Stomach (tissue), 19 donors: ENCODE measurements at places on chromosomes 11 and 22. TPM values are rescaled to one million over a fixed set of nuclear protein-coding genes. Genes with fewer than 3 reads are reported as not detected.

- H3K4me3 ChIP-seq = no peak overlapping the region
- DNase-seq = no peak
- H3K27me3 ChIP-seq = peaks cover 86% of the 10 kb centered on the region
- H3K4me1 ChIP-seq = peaks cover 3% of the 10 kb centered on the region
- H3K36me3 ChIP-seq = no peaks in the 10 kb centered on the region
Observed at GRCh38 chr22:26377170-26377830, 51.8 kb upstream of the ASPHD2 start.

DNA sequence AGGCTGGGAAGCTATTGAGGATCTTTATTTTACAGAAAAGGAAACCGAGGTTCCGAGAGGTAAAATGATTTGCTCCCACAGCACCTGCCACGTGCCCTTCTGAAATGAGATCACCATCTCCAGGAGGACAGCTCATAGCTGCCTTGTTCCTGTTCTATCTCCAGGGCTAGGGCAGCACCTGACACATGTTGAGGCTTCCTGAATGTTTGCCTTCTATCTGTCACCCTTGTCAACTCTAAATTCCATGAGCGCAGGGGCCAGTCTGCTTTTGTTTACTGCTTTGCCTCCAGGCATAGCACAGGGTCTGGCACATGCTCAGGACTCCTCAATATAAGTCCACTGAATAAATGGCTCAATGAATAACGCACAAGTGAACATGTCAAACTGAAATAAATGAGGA, 24.1 kb downstream of the ASCC2 start:
- no peak overlapping the region for H3K4me3 ChIP-seq
- peaks cover 42% of the 10 kb centered on the region for H3K4me1 ChIP-seq
- H3K27ac ChIP-seq = peak overlapping the region; percentile 76
- H3K36me3 ChIP-seq = peaks cover 39% of the 10 kb centered on the region
- DNase-seq = no peak
- no peaks in the 10 kb centered on the region for H3K27me3 ChIP-seq

DNA sequence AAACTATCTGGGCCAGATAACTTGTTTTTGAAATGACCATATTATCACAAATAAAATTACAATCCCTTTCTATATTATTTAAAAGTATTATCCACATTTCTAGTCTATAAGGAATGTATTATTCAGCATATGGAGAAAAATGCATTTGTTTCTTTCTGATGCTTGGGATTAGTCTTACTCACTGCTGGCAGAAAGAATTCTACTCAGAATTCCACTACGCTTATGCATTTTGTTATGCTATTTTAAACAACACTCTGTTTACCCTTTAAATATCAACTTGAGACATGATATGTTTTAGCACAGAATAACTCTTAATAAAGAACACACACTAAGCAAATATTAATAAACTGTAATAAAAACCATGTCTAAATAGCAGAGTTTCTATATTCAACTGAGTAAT, 77.6 kb upstream of the ANO3 start:
- H3K36me3 ChIP-seq = no peaks in the 10 kb centered on the region
- H3K4me1 ChIP-seq = no peaks in the 10 kb centered on the region
- H3K27me3 ChIP-seq = no peaks in the 10 kb centered on the region

- H3K36me3 ChIP-seq = no peaks in the 10 kb centered on the region
- no peaks in the 10 kb centered on the region for H3K27me3 ChIP-seq
- peak; percentile 68 for DNase-seq
- H3K4me3 ChIP-seq = no peak overlapping the region
- peaks cover 6% of the 10 kb centered on the region for H3K4me1 ChIP-seq
- H3K27ac ChIP-seq = peak overlapping the region; percentile 47
Observed at GRCh38 chr11:112797648-112798293, 163.4 kb upstream of the NCAM1 start.

DNA sequence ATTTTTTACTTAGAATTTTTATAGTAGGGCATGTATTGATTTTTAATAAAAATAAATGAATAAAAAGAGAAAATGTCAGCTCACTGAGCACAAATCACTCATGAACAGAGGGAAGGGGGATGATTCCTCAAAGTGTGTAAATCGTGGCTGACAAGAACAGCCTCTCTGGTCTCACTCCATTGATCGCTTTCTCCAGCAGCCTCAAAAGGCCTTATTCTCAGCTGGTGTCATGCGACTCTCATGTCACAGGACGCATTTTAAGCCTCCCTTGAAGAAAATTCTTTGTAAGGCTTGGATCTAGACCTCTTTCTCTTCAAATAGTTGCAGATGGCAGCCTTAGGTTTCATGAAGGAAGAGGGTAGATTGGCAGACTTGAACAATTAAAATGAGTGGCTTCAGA, 33.9 kb upstream of the SLC5A12 start:
- no peak for DNase-seq
- no peak overlapping the region for H3K27ac ChIP-seq
- no peak overlapping the region for H3K4me3 ChIP-seq
- H3K27me3 ChIP-seq = no peaks in the 10 kb centered on the region
- H3K4me1 ChIP-seq = no peaks in the 10 kb centered on the region
- H3K36me3 ChIP-seq = no peaks in the 10 kb centered on the region

DNA sequence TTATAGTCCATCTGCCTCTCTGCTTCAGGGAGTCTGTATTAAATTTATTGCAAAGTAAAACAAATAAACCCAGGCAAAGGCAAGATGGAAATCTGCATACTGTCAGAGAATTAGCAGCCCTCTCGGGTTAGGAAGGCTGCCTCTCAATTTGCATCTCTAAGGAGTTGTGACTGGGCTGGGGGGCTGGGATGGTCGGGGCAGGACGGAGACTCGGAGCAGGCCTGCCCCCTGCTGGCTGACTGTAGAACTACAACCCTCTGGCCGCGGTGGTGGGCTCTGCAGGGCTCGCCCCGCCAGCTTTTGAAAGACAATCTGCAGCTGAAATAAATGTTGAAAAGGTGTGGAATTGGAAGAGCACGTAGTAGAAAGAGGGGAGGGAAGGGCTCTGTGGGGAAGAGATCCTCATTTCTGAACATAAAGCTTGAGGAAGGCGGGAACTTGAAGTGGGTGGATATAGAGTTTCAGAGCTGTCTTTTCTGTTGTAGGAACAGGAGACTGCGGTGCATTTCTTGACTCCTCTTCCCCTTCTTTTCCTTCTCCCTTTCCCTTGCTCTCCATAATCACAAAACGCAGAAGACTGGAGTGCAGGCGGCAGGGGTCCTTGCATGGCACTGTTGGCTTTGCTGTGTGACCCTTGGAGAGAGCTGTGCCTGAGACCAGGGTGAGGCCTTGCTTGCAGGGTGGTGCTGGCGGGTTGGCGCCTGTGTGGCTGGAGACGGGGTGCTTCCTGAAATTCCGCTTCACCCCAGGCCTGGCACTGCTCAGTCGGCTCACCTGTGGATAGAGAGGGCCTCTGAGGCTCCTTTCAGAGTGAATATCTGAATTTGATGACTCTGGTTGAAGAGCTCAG, 22.6 kb upstream of the PKNOX2 start:
- peaks cover 18% of the 10 kb centered on the region for H3K27me3 ChIP-seq
- DNase-seq = peak; percentile 51
- no peak overlapping the region for H3K27ac ChIP-seq
- H3K4me3 ChIP-seq = no peak overlapping the region
- no peaks in the 10 kb centered on the region for H3K36me3 ChIP-seq

GRCh38 chr11:123742031-123742723, 717 bp upstream of the ZNF202 start:
- peak overlapping the region; percentile 86 for H3K27ac ChIP-seq
- no peak for DNase-seq
- no peaks in the 10 kb centered on the region for H3K27me3 ChIP-seq
- H3K4me3 ChIP-seq = peak overlapping the region; percentile 84
- H3K36me3 ChIP-seq = peaks cover 12% of the 10 kb centered on the region
- H3K4me1 ChIP-seq = peaks cover 15% of the 10 kb centered on the region

- H3K4me3 ChIP-seq = peak overlapping the region; percentile 30
- H3K36me3 ChIP-seq = no peaks in the 10 kb centered on the region
- H3K4me1 ChIP-seq = peaks cover 6% of the 10 kb centered on the region
- no peak overlapping the region for H3K27ac ChIP-seq
- H3K27me3 ChIP-seq = no peaks in the 10 kb centered on the region
- DNase-seq = no peak
Observed at GRCh38 chr11:61103851-61104423, 1.6 kb downstream of the CD5 start.

DNA sequence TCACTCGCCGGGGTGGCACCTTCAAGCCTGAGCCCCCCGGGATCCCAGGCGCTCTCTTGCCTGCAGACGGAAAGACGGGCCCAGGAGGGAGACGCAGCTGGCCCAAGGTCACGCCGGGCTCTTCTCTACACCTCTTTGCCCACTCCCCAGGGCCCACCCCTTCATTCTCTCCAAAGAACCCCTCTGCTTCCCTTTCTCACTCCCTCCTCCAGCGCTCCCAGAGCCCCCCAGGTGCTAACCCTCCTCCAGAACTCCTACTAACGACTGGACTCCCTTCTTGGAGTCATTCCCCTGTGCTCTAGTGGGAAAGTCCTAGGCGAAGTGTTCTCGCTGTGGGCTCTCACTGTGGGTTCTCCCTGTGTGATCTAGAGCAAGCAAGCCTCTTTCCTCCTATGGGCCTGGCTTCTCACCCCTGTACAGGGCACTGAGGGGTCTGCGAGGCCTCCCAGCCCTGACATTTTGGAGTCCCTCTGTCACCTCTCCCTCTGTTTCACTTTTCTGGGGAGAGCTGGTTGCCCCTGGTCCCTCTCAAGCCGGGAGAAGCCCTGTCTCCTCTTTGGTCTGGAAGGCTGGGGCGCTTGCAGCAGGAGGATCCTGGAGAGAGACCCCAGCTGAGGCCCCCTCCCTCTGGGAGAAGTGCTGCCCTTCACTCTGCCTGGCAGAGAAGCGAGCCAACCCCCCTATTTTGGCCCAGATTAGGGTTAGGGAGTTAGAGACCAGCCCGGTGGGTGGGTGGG, 858 bp downstream of the OAF start:
- DNase-seq = no peak
- H3K4me1 ChIP-seq = peaks cover 86% of the 10 kb centered on the region
- H3K27me3 ChIP-seq = peaks cover 6% of the 10 kb centered on the region
- no peaks in the 10 kb centered on the region for H3K36me3 ChIP-seq
- peak overlapping the region; percentile 90 for H3K27ac ChIP-seq
- peak overlapping the region; percentile 77 for H3K4me3 ChIP-seq

- H3K36me3 ChIP-seq = no peaks in the 10 kb centered on the region
- no peak for DNase-seq
- no peaks in the 10 kb centered on the region for H3K4me1 ChIP-seq
- H3K27me3 ChIP-seq = no peaks in the 10 kb centered on the region
Observed at GRCh38 chr11:93936460-93936859, 84.7 kb upstream of the HEPHL1 start.

The CARD16 gene
- total RNA-seq = not detected

The NXPE2 gene
- total RNA-seq = not detected

The F2 gene
- not detected for total RNA-seq

The PLEKHA7 gene
- total RNA-seq = 62.0 TPM

The TCN2 gene
- total RNA-seq = 16.3 TPM

The EIF3F gene
- 204 TPM for total RNA-seq

The GAL gene
- total RNA-seq = 3.5 TPM
